NCI-H774 (cell line): ENCODE measurements at places on chromosomes 7 and 10.
A peak's percentile ranks its signal among the peaks of the same experiment; 100 is the strongest.

DNA sequence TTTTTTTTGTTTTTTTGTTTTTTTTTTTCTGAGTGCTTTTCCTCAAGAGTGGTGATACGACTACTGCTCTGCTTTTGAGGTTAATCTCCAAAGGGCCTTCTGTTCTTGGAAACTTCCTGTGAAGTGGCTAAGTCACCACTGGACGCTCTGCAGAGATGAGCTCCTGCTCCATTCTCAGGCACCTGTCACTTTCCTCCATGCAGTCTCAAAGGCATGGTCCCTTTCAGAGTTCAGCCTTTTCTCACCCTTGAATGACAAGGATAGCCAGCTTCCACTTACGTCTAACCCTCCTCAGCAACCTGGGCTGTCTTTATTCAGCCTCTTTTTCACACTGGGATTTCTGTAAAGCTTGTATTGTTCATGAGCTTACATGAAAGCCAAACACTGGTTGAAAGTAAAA, 65.8 kb downstream of the BMPER start:
- no peak for DNase-seq

GRCh38 chr7:71236230-71237105, 104.5 kb downstream of the GALNT17 start:
- DNase-seq, result peak; percentile 8

GRCh38 chr7:93147363-93147762, 822 bp downstream of the SAMD9L start:
- no peak for DNase-seq

GRCh38 chr10:32461203-32461602, 15.3 kb downstream of the CCDC7 start:
- no peak for DNase-seq

GRCh38 chr10:45454859-45455258, 80.8 kb downstream of the ALOX5 start:
- DNase-seq, result no peak

GRCh38 chr7:42227541-42227935, 9.5 kb downstream of the GLI3 start:
- no peak for DNase-seq

GRCh38 chr10:119305860-119306513, 98.6 kb downstream of the GRK5 start:
- no peak for DNase-seq

GRCh38 chr10:11425296-11425610, 186.2 kb downstream of the USP6NL start:
- DNase-seq, result no peak

DNA sequence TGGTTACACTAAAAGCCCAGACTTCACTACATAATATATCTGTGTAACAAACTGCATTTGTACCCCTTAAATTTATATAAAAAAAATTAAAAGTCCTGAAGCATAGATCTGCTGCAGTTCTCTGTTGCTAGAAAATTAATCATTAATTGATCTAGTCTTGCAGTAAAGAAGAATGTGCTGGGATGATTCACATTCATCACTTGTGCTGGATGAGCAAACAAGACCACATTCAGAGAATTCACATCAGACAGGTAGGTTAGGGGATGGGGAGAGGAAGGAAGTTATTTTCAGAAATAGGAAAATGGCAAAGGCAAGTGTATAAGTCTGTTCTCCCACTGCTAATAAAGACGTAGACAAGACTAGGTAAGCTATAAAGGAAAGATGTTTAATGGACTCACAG, 1019.0 kb downstream of the KCNMA1 start:
- DNase-seq, result no peak

DNA sequence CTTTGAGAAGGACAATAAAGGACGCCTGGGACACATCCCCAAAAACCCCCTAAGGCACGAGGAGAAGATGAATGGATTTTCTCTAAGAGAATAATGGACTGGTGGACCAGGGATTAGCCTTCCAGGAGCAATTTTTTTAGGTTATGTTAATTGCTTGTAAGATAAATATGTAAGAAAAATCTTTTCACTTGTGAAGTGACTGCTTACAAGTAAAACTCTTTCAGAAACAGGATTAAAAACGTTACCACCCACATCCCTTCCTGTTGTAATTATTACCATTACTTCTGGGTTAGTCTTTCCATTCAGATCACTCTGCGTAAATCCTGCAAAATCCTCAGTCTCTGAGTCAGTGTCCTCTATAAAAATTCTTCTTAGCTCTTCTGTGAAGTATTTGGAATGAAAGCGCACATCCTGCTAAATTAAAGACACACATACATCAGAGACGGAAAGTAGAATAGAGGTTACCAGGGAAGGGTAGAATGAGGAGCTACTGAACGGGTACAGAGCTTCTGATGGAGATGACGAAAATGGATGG, 34.3 kb downstream of the CDCA7L start:
- DNase-seq, result no peak

- DNase-seq, result no peak
Measured at GRCh38 chr10:104104926-104105325, 17.0 kb upstream of the SFR1 start.

- DNase-seq, result no peak
Measured at GRCh38 chr7:47408675-47409074, 173.2 kb downstream of the TNS3 start.

DNA sequence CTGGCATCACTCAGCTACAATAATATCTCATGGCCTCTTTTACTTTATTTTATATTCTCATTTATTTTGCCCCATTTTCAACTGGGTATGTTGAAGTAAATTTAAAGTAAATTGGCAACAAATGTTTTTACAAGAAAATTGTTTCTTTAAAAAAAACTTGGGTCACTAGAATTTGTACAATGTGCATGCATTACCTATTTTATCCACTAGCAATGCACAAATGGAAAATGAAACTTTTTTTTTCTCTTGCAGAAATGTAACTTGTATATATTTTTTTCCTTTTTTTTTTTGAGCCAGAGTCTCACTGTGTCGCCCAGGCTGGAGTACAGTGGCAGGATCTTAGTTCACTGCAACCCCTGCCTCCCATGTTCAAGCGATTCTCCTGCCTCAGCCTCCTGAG, 10.3 kb upstream of the H2AZ2 start:
- no peak for DNase-seq

DNA sequence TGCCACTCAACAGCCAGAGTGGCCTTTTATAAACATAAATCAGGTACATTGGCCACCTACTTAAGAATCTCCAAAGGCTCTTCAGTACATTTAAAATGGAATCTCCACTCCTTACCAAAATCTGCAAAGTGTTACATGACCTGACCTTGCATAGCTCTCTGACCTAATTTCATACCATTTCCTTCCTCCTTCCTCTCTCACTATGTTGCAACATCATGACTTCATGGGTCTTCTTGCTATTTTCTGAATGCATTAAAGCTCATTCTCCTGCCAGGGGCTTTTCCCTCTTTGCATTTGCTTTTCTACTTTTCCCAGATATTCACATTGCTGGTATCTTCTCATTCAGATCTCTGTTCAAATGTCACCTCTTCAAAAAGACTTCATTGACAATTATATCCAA, 22.1 kb upstream of the PPP1R17 start:
- DNase-seq, result no peak

DNA sequence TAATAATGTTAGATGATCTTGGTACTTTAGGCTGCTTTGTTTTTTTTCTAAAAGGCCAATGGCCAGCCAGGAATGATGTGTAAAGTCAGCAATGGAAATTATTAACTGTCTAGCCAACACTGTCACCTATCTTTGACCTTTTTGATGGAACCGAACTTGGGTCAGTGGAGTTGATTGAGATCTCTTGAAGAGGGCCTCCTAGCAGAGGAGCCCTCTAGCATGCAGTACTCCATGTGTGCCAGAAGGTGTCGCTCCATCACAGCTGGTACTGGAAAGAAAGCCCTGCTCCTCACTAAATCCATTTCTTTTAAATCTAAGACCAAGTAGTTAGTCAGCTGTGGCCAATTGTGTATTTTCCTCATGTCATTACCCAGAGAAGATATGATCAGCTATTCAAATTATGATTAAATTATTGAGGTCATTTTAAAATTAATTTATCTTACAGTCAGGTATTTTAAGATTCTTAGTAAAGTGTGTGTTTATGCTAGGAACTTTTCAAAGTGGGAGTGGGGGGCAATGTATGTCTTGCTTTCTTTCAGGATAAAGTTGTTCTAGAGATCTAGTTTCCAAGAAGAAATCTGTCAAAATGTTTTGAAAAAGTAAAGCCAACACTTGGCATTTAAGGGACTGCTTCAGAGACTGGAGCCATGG, 33.1 kb upstream of the CROT start:
- peak; percentile 56 for DNase-seq

GRCh38 chr7:115494529-115495147, 535.9 kb downstream of the TFEC start:
- DNase-seq, result no peak

GRCh38 chr10:95478935-95479334, 82.2 kb downstream of the SORBS1 start:
- no peak for DNase-seq

DNA sequence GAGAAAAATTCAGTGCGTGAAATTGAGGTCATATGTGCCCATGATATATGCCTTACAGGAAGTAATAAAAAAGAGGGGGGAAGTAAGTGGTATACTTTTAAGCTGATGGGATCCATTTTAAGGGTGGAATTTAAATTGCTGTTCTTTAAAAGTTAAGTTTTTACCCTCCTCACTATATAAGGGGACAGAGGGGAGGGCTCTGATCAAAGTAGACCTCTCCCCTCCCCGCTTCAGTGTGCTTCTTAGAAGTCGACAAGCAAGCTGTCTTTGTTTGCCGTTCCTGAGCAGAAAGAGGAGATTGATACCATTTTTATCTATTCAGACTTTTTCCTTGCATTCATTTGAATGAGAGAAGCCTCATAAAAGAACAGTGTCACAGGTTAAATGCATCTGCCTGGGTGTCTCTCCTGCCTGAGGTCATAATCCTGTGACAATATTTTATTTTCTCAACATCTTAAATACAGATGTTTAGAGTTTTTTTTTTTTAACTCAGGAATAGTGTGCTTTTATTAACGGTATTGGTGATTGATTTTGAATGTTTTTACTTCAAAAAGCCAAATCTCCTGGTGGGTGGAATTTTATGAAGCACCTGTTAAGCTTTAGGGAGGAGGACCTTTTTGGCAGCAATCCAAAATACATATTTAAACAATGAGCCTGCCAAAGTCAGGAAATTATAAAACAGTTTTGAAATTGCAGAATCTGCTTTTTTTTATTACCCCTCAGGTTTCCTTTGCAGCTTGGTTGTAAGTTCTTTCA, 141.7 kb downstream of the KAT6B start:
- DNase-seq, result peak; percentile 61

GRCh38 chr7:151244196-151244840, 4.2 kb downstream of the SMARCD3 start:
- DNase-seq, result peak; percentile 23

GRCh38 chr7:140005754-140006503, 56.8 kb downstream of the PARP12 start:
- DNase-seq, result no peak
